ENCODE measurements at places on chromosomes 16 and 17.

DNA sequence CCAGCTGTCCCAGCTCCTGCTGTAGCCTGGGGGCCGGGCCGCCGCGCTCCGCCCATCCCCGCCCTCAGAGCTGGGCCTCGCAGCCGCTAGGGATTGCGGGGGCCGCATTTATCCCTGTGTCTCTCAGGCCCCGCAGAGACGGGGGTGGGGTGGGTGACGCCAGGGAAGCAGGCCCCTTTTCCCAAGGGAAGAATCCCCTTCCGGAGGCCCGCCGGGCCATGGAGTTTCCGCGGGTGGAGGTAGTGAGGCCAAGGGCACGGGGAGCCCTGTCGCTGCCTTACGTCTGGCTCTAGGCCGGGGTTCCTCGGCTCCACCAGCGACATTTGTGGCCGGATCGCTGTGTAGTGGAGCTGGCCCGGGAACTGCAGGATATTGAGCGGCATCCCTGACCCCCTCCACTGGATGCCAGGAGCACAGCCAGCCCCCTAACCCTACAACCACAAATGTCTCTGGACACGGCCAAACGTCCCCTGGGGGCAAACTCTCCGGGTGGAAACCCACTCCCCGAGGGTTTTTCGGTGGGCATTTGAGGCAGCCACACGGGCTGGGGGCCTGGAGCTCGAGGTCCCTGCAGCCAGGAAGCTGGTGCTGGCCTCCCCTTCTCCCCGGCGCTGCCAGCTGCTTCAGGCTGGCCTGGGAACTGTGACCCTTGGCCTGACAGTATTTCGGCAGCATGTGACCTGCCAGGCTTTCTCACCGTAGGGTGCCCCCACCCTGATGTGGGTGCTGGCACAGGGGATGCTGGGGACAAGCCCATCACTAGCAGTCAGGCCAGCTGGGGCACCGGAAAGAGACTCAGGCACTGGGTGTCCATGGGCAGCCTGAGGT lies 12.0 kb upstream of the CD300A start:
- peak; percentile 81 for DNase-seq

- no peak for DNase-seq
Observed at GRCh38 chr17:2755891-2756724, 6.7 kb upstream of the CCDC92B start.

- no peak for DNase-seq
Observed at GRCh38 chr17:29577385-29578211, 9.1 kb downstream of the TP53I13 start.

DNA sequence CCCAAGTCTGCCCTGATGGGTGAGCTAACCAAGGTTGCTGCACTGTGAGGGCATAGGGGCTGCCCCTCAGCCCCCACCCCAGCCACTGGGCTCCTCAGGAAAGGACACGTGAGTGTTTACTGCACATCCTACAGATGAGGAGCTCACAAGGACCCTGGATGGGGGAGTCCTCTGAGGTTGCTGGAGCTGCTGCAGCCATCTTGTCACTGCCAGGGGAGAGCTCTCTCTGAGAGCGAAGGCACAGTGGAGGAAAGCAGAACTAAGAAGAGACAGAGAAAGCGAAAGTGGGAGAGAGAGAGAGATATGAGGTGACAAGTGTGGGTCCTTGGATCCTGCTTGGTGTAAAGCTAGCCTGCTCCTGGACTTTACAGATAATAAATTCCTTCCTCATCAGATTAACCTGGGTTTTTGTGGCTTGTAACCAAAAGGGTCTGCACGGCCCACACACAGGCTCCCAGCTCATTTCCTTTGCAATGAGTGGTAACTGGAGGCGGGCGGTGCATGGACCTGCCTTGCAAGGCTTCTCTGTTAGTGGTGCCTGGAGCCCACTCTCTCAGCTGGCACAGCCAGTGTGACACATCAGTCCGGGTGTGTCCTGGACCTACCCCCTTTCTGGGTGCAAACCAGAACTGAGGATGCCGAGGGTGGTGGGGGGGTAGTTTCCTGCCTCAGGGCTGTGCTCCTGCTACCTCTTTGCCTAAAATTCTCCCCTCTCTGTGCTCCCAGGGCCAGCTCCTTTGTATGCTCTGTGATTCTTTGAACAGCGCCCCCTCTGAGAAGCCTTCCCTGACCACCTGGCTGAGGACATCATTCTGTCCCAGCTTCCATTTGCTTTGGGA lies 14.2 kb downstream of the SNX20 start:
- no peak for DNase-seq

DNA sequence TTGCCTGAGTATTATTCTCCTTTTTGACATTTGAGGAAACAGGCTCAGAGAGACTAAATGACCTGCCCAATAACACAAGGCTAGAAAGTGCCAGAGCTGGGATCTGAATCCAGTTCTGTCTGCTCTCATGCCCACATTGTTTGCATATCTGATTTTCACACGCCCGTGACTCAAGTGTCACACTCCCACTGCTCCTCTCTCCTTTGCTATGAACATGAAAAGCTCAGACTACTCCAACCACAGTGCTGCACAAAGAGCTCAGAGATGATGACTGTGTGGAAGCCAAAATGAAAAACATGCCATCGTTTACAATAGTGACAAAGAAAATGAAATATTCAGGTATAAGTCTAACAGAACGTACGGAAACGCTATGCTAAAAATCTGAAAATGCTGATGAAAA lies 107.9 kb downstream of the SMG6 start:
- DNase-seq = peak; percentile 62

- no peak for DNase-seq
Observed at GRCh38 chr16:48627148-48627547, 17.2 kb upstream of the N4BP1 start.

- DNase-seq = peak; percentile 56
Observed at GRCh38 chr17:17001874-17002520, 30.1 kb upstream of the TNFRSF13B start.

DNA sequence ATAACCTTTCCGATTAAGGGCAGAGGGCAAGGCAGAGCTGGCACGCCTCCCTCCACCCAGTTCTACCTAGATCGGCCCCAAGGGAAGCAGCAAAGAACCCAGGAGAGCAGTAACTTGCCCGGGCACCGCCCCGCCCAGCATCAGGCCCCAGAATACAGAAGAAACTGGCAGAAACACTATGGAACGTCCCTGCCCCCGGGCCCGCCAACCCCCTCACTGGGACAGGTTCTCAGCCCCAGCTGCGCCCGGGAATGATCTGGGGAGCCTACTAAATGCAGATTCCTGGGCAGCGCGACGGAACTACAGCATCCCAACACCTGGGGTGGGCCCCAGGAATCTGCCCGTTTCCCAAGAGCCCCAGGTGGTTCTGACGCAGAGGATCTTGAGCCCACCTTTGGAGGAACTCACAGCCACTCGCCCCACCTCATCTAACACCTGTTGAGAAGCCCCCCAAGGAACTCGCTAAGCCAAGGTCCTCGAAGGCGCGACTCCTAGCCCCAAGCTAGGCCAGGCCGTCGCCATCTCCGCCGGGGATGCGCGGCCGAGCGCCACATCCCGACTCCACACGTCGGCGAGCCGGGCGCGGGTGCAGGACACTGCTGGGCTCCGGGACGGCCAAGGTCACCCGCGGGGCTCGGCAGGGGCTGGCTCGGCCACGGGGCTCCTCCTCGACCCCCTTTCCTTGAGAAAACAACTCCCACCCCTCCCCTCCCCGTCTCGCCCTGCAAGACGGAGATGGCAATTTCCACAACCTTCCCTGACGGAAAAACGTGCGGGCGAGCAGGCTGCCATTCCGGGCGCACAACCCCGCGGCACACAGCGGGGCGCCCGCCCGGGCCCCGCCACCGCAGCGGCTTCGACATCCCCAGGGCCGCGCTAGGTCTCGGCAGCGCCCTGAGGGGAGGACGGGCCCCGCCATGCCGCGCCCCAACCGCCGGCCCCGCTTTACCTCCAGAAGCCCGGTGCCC lies 913 bp downstream of the CDIP1 start:
- no peak for DNase-seq

DNA sequence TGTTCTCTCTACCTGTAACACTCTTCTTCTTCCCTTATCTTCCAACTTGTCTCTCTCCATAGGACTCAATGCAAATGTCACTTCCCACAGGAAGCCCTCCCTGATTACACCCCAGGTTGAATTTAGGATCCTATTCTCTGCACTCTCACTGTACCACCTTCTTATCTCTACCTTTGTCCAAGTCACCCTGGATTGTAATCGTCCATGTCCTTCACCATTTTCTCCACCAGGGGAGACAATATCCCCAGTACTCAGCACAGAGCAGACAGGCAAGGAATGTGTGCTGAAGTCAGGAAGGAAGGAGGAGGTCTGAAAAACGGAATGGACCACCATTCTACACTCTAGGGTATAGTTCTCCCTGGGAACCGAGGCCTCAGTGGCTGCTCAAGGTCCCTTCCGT lies 14.2 kb downstream of the C16orf82 start:
- no peak for DNase-seq

- DNase-seq = no peak
Observed at GRCh38 chr16:67399218-67399733, 6.0 kb upstream of the TPPP3 start.

DNA sequence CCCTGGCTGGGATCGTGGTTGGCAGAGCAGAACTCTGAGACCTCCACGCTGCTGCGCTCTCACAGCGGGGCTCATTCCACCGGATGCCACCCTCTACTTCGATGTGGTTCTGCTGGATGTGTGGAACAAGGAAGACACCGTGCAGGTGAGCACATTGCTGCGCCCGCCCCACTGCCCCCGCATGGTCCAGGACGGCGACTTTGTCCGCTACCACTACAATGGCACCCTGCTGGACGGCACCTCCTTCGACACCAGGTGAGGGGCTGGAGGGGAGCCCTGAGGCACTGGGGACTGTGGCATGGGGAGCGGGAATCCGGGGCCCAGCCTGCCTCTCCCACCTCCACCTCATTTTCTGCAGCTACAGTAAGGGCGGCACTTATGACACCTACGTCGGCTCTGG lies 5.2 kb downstream of the FKBP10 start:
- no peak for DNase-seq

DNA sequence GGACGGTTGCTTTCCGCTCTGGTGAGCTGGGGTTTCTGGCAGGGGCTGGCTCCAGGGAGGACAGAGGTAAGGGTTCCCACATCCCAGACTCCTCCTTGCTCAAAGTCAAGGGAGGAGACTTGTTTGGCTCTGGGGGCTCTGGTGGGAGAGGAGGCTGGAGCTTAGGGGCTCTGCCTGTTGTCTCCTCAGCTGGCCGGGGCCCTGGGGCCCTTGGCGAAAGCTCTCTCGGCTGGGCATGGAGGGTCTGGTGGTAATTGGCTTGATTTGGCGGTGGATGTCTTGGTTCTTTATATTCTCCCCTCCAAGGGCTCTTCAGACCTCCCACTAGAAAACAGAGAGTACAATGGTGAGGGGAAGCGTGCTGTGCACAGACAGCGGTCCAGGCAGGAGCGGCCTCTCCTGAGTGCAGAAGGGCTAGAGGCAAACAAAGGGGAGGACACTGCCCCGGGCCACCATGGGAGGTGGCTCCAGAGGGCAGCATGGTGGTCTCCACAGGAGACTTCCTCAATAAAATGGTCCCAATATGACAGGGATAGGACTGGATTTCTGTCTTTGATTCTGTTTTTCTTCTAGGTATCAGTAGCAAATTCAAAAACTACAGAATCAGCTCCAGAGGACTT lies 5.7 kb upstream of the SPATA32 start:
- DNase-seq = no peak
